Naive thymus-derived CD4-positive, alpha-beta T cell (primary cell): ENCODE measurements at places on chromosomes 2 and 18.

DNA sequence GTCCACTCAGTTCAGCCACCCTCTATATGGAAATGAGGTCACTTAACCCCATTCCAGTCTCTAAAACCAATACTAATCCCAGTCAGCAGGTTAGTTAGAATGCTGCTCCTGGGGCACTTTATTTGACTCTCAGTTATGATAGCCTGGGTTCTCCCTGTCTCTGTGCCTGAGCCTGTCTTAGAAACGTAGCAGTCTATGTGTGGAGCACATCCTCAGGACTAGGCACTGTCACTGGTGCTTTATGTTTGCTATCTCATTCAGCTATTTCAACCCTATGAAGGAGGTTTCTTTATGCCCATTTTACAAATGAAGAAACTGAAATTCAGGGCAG is 152.5 kb upstream of the PKDCC start:
- no peak for DNase-seq

- no peak for DNase-seq
These were observed 80.7 kb downstream of the FHOD3 start for GRCh38 chr18:36378205-36378604.

DNA sequence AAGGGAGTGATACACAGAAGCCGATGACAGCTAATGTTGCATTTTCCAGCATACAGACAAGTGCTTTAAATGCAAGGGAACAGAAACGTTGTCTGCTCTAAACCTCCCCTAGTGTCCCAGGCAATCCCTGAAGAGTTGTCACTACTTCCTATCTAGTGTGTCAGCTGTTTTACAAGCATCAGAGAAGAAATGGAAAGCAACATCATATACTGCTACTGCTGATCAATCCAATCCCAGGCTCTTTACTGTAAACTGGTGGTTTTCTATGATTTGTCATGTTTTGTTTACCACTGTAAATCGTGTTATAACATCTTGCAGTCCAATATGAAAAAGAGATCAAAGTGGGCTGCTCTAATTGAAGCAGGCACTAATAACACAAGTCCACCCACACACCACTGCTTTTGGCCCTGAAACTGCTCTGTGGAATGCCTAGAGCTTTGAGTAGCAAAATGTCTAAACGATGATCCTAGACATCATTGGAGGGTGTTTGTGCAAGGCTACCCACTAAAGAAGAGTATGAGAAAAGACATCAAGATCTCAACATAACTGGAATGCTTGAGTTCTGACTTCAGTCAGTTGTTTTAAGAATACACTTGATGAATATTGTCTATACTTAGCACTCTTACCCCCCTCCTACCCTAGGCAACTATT is 18.1 kb upstream of the ROCK1 start:
- no peak for DNase-seq

DNA sequence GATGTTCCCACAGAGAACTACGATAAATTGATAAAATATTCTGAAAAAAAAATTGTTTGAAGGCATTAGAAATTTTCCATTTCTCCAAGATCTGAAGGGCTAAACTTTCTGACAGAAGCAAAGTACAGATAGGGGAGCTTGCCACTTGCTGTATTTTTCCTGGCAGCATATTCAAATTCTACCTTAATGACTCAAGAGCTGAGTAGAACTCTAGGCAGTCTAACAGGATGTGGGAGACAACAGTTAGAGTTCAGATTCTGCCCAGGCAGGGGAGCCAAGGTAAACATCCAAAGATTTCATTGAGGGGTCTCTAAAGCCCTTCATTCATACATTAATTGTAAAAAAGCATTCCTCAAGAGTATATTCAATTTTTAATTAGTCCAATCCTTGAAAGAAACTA is 46.0 kb upstream of the RIT2 start:
- no peak for DNase-seq

GRCh38 chr2:39403311-39403710 is 33.8 kb downstream of the MAP4K3 start:
- no peak for DNase-seq

- no peak for DNase-seq
These were observed 32.7 kb upstream of the ABCA12 start for GRCh38 chr2:215171151-215171550.
